Kidney epithelial cell (primary cell): ENCODE measurements at places on chromosomes 7 and 10. TPM values are rescaled to one million over a fixed set of nuclear protein-coding genes. Genes with fewer than 3 reads are reported as not detected.

GRCh38 chr7:13682626-13683025 lies 306.8 kb downstream of the ETV1 start:
- no peak for DNase-seq

GRCh38 chr7:78852951-78853350 lies 600.5 kb downstream of the MAGI2 start:
- no peak for DNase-seq

- DNase-seq: peak; percentile 82
Observed at GRCh38 chr7:116522247-116522646, 2.6 kb upstream of the CAV1 start.

The NPC1L1 gene
- total RNA-seq: 0.96 and 1.5 TPM in 2 replicates

- no peak for DNase-seq
Observed at GRCh38 chr7:51366172-51366728, 49.6 kb upstream of the COBL start.

GRCh38 chr10:124902462-124902861 lies 39.5 kb upstream of the ZRANB1 start:
- DNase-seq: no peak

DNA sequence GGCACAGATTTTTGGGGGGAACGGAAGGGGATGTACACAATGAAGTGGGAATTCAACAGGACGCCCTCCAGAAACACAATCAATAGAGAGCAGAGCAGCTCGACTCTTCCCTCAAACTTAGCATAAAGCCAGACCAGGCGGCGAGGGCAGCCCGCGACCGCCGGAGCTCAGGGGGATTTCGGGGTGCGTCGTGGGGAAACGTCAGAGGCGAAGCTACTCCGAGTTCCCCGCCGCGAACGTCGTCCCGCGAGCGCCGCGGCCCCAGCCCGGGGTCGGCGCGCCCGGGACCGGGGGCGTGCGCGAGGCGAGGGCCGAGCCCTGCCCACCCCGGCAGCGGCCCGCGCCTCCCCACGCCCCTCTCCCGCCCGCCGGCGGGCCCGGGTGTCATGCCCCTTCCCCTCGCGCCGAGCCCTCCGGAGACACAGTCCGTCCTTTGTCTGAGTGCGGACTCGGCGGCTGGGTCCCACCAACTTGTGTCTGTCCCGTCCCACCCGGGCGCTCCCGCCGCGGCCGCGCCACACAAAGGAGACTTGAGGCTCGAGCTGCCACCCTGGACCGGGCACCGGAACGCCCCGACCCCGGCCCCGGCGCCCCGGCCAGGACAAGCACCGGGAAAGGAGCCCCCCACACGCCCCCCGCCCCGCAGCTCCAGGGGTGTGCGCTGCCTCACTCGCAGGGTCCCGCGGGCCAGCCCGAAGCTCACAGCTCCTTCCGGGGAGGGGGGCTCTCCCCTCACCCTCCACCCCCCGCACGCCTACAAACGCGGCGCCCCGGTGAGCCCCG lies 634 bp downstream of the EZH2 start:
- no peak for DNase-seq

GRCh38 chr7:81081616-81082015 lies 162.8 kb upstream of the SEMA3C start:
- no peak for DNase-seq

DNA sequence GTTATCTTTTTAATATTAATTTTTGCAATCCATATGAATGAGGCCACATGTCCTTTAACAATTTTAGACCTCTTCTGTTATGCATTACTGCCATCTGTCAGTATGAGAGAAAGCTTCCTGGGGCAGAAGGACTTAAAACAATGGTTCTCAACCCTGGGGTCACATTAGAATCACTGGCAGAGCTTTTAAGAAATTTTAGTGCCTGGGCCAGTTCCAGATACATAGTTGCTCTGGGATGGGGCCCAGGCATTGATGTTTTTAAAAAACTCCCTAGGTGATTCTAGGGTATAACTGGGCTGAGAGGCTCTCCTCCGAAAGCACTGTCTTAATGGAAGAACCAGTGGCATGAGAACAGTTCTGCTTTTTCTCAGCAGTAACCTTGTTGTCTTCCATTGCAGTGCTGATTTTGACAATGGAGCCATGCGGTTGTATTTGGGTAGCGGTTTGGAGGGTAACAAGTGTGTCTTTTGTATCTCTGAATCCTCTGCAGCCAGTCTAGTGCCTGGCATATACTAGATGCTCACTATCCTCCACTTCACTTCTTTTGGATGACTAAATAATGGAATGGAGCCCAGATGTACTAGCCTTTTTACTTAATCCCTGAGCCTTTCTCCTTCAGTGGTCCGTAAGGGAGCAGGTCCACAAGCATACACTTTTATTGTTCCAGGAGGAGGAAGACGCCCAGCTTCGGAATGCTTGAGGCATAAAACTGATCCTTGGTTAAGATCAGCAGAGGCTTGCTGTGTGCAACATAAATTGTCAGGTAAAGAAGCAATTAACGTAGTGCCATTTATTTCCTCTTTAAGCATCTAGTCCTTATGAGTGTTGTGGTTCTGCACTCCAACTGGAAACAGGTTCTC lies 227.1 kb downstream of the AUTS2 start:
- DNase-seq: no peak

DNA sequence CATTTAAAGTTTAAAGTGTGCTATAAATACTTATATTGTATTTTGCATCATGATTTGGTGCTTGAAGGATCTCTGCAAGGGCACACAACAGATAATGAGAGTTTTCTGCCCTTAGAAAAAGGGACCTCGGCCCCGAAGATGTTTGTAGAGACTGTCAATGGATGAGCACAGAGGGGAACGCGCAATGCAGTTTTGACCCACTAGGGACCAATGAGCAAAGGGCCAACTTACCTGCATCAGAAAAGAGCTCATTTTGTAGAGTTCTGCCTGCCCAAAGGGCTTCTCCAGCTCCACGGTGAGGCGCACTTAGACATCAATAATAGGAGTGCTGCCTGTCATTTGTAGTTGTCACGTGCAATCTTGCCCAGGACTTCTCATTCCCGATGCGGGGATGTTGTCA lies 91.1 kb downstream of the BUB3 start:
- no peak for DNase-seq

DNA sequence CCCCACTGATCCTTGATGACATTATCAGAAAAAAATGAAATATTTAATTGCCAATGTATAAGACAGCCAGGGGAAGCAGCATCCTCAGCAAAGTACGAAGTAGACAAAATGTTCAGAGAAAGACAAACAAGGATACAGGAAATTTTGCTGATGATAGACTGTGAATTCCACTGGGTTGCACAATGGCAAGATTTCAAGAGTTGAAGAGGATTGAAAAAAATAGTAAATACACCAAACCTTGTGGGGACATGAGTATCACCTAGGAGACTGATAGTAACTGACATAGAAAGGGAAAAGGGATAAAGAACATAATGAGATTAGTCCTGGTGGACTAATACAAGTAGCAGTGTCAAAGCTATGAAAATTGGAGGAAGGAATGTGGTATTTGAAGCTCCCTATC lies 16.5 kb downstream of the CNOT4 start:
- no peak for DNase-seq

The ACSL5 gene
- 0.55 and 1.5 TPM in 2 replicates for total RNA-seq

DNA sequence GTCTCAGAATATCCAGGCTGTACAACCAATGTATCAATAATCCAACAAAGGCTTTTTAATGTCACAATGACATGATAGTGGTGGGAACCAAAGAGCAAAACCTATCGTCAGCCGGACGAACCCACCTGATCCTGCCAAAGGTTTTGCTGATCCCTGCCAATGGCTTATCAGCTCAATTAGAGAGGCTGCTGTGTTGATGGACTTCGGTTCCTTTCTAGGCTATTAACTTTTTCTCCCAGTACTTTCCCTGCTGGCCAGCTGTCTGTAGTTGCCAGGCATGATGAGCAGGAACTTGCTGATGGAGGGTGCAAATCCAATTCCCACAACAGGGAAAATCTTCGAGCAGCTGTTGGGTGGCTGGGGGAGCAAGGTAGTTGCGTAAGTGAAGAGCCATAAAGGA lies 2.4 kb downstream of the LMOD2 start:
- no peak for DNase-seq

DNA sequence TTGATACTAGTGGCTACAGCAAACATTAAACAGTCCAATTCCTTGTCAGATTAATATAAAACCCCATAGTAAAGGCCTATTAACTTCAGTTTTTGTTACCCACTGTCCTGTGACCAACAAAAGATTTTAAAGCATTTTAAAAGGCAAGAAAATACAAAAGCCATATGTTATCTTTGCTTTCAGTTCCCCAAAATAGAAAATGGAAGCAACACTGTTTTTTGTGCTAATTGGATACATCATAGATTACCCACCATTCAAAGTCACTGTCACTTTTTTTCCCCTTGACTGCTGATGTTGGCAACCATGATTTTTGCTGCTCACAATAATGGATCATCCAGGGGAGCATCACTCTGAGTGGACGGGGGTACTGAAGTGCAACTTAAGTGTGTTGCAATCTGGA lies 52.4 kb upstream of the TMEM140 start:
- no peak for DNase-seq

GRCh38 chr7:69457595-69458504 lies 140.4 kb upstream of the AUTS2 start:
- DNase-seq: no peak

The ACSM6 gene
- not detected in 2 replicates for total RNA-seq

DNA sequence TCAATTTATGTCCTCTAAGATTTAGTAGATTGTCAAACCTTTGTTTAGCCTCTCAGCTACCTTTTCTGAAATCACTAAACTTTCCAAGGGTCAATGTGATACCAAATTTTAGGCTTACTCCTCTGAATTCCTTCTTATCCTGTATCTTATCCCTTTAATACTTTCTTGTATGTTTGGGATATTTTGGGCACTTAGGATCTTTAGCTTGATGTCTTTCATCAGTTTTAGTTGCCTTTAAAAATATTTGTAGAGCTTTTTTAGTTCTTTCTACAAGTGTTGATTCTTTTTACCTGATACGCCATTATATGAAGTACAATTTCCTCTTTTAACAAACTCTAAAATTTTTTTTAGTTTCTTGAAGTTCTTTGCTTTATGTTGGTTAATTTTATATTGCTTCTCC lies 30.7 kb upstream of the HDAC9 start:
- DNase-seq: no peak

GRCh38 chr10:16741540-16741939 lies 75.7 kb downstream of the RSU1 start:
- DNase-seq: no peak

The ASAH2B gene
- 3.8 and 11.2 TPM in 2 replicates for total RNA-seq

DNA sequence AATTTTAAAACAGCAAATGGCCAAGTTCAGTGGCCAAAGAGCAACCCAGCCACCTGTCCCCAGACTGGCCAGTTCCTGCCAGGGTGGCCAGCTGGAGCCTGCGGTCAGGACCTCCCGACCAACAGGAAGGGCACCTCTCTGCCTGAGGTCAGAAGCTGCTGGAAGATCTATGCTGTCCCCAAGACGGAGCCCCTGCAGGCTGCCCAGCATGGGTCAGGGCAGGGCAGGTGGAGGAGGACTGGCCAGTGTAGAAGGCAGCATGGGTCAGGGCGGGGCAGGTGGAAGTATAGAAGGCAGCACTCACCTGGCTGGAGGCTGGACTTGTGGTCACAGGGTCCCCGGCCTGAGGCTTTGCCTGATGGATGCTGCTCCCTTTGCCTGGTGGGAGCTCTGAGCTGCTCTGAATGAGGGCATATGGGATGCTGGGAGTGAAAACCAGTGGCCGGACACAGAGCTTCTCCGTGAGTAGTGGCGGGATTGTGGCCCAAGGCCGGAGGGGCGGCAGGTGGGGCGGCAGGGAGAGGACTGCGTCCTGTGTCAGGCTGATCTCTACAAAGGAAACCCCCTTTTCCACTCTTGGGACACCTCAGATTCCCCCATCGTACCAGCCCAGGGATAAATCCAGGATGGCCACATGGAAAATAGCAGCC lies 229.2 kb downstream of the TCERG1L start:
- no peak for DNase-seq

DNA sequence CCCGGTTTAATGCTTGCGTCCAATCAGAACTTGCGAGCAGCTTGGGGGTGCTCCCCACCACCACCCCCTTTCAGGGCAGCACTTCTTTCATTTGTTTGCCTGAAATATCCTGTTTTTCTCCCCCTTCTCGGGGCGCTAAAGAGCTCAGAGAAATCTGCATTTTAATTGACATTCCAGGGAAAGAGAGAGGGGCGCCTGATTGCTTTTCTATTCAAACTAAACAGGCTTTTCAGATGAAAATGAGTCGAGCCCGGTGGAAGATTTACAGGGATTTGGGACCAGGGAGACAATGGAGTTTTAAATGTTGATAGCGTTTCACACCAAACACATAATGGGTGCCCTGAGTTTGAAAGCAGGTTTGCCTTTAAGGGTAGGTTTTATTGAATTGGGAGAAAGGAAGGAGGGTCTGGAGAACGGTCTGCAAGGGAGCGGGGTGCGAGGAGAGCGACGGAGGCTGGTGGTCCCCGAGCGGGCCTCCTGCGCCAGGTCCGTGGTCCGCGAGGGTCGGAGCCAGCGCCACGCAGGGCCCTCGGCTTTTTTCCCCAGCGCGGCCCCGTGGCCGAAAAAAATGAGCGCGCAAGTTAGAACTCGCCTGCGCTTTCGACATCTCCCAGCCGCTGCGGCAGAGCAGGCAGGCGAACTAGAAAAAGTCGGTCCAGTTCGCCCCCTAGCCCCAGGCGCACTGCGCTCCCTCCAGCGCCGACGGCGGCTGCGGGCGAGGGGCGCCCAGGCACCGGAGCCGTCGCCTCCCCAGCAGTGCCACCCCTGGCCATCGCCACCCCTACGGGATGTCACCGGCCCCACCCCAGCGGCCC lies 1.3 kb downstream of the FGFR2 start:
- no peak for DNase-seq

The CTNNA3 gene
- under 0.01 and 0.79 TPM in 2 replicates for total RNA-seq

DNA sequence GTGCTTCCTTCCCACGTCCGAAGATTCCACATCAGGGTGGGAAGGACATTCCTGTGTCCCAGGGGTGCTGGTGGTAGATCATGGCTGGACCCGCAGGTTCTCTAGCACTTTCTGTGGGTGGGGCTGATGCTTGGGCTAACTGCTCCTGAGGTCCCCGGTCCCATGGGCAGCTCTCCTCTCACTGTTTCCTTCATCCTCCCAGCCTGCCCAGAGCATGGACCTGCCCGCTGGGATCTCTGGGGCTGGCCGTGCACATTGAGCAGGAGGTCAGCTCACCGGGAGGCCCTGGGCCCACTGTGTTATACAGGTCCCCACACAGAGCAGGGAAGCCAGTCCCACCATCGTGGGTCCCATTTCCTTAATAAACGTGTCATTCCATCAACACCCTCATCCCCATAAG lies 502.3 kb downstream of the TCERG1L start:
- DNase-seq: no peak

The RAB19 gene
- total RNA-seq: 6.4 and 10.2 TPM in 2 replicates

GRCh38 chr7:66083677-66084076 lies 8.1 kb downstream of the ASL start:
- DNase-seq: no peak

The HKDC1 gene
- 125 and 126 TPM in 2 replicates for total RNA-seq

The HNRNPH3 gene
- total RNA-seq: 23.0 and 35.3 TPM in 2 replicates

The EZH2 gene
- total RNA-seq: 17.7 and 19.7 TPM in 2 replicates

DNA sequence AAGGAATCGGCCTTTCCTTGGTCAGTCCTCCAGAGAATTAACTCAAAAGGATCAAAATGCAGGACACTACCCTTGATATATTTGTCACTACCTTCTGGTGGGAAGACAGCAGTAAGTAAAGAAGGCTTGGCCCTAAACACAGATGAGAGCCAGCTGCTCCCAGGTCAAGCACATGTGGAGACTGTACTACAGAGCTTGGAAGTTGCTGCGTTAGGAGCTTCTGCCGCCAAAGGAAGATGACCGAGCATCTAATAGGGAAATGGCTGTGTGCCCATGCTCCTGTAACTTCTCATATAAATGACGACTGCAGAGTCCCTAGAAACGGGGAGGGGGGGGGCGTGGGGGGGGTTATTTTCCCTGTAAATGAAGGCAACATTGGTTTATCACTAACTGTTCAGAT lies 59.0 kb downstream of the PODXL start:
- no peak for DNase-seq
